ENCODE measurements at places on chromosomes 4 and X. TPM values are rescaled to one million over a fixed set of nuclear protein-coding genes. Genes with fewer than 3 reads are reported as not detected.

The MXRA5 gene
- 1.2 TPM for polyA plus RNA-seq

The CHRNA9 gene
- polyA plus RNA-seq, result not detected

The VCX3A gene
- not detected for polyA plus RNA-seq

The LEF1 gene
- polyA plus RNA-seq, result 0.22 TPM

The NALF2 gene
- 0.18 TPM for polyA plus RNA-seq

The ZAR1 gene
- polyA plus RNA-seq, result not detected

The CCDC120 gene
- polyA plus RNA-seq, result 3.4 TPM

The HELT gene
- polyA plus RNA-seq, result not detected

The KANTR gene
- 0.44 TPM for polyA plus RNA-seq

The DRD5 gene
- polyA plus RNA-seq, result not detected

The GSPT2 gene
- polyA plus RNA-seq, result 5.8 TPM

The RBM46 gene
- 0.24 TPM for polyA plus RNA-seq

The AFAP1 gene
- polyA plus RNA-seq, result 1.0 TPM

The HPGD gene
- polyA plus RNA-seq, result 90.0 TPM

The MAGEB1 gene
- not detected for polyA plus RNA-seq

The MTNR1A gene
- polyA plus RNA-seq, result not detected

The CA5B gene
- 1.9 TPM for polyA plus RNA-seq

The MAGED4B gene
- polyA plus RNA-seq, result 0.57 TPM

The TGIF2LX gene
- polyA plus RNA-seq, result not detected

The SPIN2A gene
- 0.54 TPM for polyA plus RNA-seq

The GLRB gene
- 0.24 TPM for polyA plus RNA-seq

The YIPF7 gene
- not detected for polyA plus RNA-seq

The PCDH19 gene
- 0.03 TPM for polyA plus RNA-seq

The PTCHD1 gene
- polyA plus RNA-seq, result 0.02 TPM

The FRMD7 gene
- 0.03 TPM for polyA plus RNA-seq

The MAGEB10 gene
- polyA plus RNA-seq, result not detected

The ELK1 gene
- polyA plus RNA-seq, result 9.1 TPM

The MBNL3 gene
- 60.3 TPM for polyA plus RNA-seq

The CNKSR2 gene
- 1.9 TPM for polyA plus RNA-seq

The CDS1 gene
- 0.70 TPM for polyA plus RNA-seq

The FRAS1 gene
- polyA plus RNA-seq, result 0.28 TPM

The ESX1 gene
- not detected for polyA plus RNA-seq

The PF4V1 gene
- 0.16 TPM for polyA plus RNA-seq

The CABS1 gene
- not detected for polyA plus RNA-seq

The USP26 gene
- not detected for polyA plus RNA-seq

The MAGIX gene
- 8.8 TPM for polyA plus RNA-seq

The ZDHHC15 gene
- 0.08 TPM for polyA plus RNA-seq

The NAT8L gene
- not detected for polyA plus RNA-seq

The HUWE1 gene
- polyA plus RNA-seq, result 20.2 TPM

The NIPAL1 gene
- 2.5 TPM for polyA plus RNA-seq

The C4orf50 gene
- polyA plus RNA-seq, result under 0.01 TPM

The TRIM60 gene
- polyA plus RNA-seq, result not detected

The AMBN gene
- not detected for polyA plus RNA-seq

The ENAM gene
- polyA plus RNA-seq, result 0.29 TPM

The MAGEA4 gene
- not detected for polyA plus RNA-seq

The POU4F2 gene
- polyA plus RNA-seq, result not detected

The CT45A2 gene
- not detected for polyA plus RNA-seq

The RIPPLY1 gene
- polyA plus RNA-seq, result 3.0 TPM

The FRMPD3 gene
- 0.01 TPM for polyA plus RNA-seq

The TAF7L gene
- polyA plus RNA-seq, result 0.03 TPM

The STOX2 gene
- polyA plus RNA-seq, result 1.6 TPM

The FGG gene
- polyA plus RNA-seq, result 7,404 TPM

The MAP7D2 gene
- polyA plus RNA-seq, result 0.16 TPM
